Stimulated activated CD4-positive, alpha-beta T cell treated with anti-CD3 and anti-CD28 coated beads, TNF-alpha, amount 100 ng/mL, for 24 hours (primary cell): ENCODE measurements at places on chromosomes 2 and 18.
A peak's percentile ranks its signal among the peaks of the same experiment; 100 is the strongest.

GRCh38 chr2:121075641-121076497 lies 209.1 kb downstream of the TFCP2L1 start:
- DNase-seq, result no peak

DNA sequence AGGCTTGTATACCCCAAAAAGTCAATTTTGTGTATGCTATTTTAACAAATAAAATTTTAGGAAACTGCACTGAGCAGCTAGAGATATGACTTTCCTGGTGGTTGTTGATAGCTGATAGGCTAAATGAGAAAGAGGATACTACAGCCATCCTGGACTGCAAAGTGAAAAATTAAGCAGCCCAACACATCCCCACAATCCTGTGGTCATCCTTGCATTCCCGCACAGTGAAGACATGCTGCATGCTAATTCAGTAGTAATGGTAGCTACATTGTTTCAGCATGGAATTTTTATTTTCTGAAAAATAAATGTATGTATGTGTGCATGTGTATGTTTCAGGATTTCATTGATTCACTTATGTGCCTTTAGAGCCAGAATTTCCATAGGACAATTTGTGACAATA lies 124.2 kb upstream of the CCDC68 start:
- DNase-seq, result no peak

- no peak for DNase-seq
Observed at GRCh38 chr2:54208364-54209240, 47.4 kb downstream of the TSPYL6 start.

GRCh38 chr18:3867864-3868311 lies 417.9 kb downstream of the TGIF1 start:
- no peak for DNase-seq

GRCh38 chr18:69401226-69401971 lies 711 bp downstream of the DOK6 start:
- no peak for DNase-seq

GRCh38 chr18:12811191-12811950 lies 72.7 kb downstream of the PTPN2 start:
- DNase-seq, result peak; percentile 9

DNA sequence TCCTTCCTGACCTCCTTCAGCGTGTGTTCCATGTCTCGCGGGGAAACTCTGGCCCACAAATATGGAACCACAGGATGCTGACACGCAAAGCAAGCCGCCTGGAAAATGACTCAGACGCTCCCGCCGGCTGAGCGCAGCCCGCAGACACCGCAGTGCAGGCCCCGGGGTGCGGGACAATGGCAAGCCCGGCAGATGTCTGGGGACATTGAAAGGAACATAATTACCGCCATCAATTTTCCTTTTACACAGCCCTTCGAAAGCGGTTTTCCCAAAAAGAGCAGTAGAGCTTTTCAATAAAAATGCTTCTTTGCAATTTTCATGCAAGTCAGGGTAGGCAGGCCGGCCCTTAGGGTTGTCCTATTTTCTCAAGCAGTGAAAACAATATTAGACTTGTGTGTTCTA lies 159.2 kb upstream of the SH3BP4 start:
- no peak for DNase-seq

DNA sequence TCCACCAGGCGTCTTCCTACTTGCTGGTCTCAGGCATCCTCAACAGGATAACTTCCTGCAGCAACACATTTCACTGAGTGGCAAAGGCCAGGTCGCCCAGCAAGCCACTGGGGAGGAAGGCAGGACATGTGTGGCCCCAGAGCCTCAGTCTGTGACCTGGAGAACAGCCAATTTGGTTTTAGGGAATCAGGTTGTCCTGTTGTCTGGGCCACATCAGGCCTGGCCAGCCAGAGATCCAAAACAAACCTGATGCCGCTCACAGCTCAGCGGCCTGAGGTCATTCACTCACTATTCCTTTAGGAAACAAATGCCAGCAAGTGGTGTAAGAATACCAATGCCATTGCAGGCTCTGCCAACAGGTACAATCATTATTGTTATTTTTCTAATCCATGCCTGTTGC lies 210.7 kb downstream of the VAPA start:
- DNase-seq, result no peak

- peak; percentile 17 for DNase-seq
Observed at GRCh38 chr2:189751080-189751658, 11.4 kb downstream of the OSGEPL1 start.

DNA sequence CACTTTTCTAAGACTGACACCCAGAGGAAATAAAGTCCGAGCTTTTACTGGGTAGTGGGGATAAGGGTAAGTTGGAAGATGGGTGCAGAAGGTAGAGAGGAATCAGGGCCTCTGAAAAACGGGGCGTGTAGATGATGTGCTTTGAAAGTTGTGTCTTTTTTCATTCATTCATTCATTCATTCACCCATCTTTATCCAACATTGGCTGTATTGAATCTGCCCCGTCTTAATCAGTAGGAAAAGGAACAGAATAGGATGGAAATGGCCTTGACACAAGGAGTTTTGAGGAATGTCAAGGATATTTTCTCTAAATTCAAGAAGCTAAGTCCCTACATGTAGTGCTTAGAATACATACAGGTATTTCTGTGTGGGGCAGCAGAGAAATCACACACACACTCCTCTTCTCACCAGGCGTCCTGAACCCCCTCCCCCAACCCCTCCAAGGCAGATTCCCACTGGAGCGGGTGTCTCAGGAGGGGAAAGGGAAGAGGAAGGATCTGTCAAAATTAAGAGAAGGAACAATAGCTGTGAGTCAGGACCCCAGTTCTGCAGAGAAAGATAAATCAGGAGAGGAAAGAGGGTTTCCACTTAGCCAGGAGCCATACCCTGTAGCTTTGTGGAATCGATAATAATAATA lies 13.9 kb downstream of the DYSF start:
- DNase-seq, result no peak

DNA sequence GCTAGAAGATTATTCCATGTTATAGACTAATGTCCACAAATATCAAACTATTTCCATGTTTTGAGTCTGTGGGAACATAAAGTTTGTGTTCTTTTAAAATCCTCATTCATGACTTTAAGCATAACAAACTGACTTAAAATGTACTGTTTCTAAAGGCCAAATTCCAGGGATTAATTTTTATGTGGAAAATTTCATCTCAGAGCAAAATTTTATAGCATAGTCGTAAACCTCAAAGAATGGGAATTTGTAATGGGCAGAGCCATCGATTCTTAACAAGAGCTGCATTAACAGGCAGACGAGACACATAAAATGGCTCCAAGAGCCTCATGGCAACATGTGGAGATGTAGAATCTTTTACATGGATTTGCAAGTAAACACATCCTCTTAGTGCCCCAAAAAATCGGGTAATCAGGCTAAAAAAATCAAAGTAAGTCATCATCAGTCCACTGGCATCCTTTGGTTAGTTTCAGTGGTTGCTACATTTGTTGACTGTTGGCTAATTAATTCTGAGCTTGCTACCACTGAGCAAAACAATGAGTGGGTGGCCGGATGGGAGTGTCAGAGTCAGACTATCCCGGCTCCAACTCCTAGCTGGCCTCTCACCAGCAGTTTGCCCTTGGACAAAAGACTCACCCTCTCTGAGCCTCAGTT lies 119.6 kb downstream of the FAM210A start:
- DNase-seq, result no peak

- DNase-seq, result no peak
Observed at GRCh38 chr18:4198956-4199355, 256.2 kb downstream of the DLGAP1 start.

- no peak for DNase-seq
Observed at GRCh38 chr2:202721621-202722020, 86.9 kb downstream of the FAM117B start.

- no peak for DNase-seq
Observed at GRCh38 chr2:16256601-16257321, 316.4 kb downstream of the MYCN start.

DNA sequence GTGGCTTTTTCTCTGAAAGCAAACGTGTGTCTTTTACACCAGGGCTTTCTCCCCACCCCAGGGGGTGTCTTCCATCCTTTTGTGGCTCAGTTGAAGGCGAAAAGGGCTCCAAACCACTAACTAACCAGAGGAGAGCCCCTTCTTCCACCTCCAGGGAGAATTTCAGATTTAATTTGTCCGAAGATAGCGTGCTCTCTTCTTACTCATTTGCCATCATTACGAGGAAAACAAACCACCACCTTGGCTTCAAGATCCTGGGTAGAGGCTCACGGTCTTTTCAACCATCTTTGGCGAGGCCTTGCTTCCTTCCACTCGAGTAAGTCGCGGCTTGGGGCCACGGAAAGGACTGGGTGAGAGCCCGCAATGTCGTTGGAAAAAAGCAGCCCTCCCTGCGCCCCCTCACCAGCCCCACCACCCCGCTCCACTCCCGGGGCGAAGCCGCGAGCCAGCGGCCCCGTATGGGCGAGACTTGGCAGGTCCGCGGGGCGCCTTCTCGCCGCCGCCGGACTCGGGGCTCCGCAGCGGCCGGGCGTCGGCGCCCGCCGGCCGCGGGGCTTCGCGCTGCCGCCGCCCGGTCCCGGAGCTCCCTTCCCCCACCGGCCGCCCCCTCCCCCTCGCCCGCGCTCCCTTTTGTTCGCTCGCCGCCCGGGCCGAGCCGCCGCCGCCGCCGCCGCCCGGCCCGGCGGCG lies 1.7 kb upstream of the ZNF532 start:
- no peak for DNase-seq

DNA sequence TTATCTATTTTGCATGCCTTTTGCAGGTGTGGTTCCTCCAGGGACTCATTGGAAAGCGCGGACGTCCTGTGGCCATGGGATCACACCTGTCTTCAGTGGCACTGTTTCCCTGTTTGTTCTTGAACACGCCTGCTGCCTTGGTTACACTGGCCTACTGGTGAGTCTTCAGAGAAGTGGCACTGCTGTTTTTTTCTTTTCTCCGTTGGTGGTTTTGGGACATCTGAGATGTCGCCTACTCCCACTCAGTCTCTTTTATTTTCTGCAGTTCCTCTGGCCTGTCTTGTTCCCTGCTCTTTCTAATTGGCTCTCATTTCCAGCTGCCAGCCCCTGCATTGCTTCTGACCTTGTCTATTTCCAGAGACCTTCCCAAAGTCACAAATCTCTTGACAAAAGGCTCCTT lies 35.7 kb upstream of the POU3F3 start:
- no peak for DNase-seq

- DNase-seq, result no peak
Observed at GRCh38 chr2:101349893-101350662, 37.2 kb downstream of the CREG2 start.

DNA sequence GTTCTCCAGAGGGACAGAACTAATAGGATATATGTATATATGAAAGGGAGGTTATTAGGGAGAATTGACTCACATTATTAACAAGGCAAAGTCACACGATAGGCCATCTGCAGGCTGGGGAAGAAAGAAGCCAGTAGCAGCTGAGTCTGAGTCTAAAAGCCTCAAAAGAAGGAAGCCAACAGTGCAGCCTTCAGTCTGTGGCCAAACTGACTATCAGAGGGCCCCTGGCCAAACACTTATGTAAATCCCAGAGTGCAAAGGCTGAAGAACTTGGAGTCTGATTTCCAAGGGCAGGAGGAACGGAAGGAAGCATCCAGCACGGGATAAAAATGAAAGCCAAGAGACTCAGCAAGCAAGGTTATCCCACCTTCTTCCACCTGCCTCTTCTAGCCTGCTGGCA lies 108.0 kb upstream of the LDLRAD4 start:
- no peak for DNase-seq

DNA sequence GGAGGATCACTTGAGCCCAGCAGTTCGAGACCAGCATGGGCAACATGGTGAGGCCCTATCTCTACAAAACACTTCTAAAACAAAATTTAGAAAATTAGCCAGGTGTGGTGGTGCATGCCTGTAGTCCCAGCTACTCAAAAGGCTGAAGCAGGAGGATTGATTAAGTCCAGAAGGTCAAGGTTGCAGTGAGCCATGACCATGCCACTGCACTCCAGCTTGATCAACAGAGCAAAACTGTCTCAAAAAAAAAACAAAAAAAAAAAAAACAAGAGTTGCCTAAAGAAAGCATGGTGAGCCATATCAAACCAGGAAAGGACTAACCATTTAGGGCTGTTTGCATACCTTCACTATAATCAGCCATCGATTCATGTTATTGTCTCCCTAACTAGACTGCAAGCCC lies 4.5 kb downstream of the CLASP1 start:
- DNase-seq, result no peak

DNA sequence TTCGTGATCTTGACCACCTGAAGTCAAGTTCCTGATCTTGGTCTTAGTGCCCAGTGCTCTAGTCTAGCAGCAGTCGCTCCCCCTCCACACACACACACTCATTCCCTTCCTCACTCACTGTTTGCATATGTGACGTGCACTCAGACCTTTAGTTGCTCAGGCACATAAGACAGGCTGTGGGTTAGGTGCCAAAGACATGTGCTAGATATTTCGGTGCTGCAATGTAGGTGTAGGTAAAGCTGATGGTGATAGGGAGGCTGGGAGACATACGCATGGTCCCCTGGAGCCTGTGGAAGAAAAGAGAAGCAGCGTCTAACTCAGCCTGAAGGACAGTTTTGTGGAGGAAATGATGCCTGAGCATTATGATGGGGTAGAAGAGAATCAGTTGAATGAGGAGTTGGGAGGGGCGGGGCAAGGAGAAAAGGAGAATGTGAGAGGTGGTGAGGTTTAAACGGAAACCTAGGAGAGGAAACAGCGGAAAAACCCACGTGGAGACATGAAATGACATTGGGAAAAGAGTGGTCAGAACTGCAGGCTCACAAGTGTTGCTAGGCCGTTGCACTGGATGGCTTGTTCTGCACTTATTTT lies 3.8 kb downstream of the TTC39C start:
- no peak for DNase-seq

- DNase-seq, result no peak
Observed at GRCh38 chr2:71210292-71210691, 16.6 kb downstream of the PAIP2B start.

DNA sequence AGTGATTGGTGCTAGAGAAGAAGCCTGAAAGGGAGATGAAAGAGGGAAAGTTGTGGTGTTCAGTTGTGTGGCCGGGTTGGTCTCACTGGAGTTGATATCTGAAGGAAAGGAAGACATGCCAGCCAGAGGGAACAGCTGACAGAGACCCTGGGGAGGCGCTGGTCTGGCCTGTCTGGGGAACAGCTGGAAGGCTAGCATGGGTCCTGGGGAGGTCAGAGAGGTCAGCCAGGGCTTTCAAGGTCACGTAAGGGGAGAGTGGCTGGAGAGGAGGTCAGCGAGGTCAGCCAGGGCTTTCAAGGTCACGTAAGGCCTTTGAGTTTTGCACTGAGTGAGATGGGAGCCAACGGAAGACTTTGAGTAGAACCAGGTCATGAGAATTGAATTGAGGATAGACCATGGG lies 11.0 kb downstream of the DYSF start:
- no peak for DNase-seq

GRCh38 chr2:191197096-191197495 lies 46.3 kb upstream of the STAT4 start:
- no peak for DNase-seq

GRCh38 chr2:63698786-63699548 lies 110.2 kb downstream of the MDH1 start:
- DNase-seq, result no peak
